NCI-H1417 treated with DMSO at 0.1 percent for 48 hours (cell line): ENCODE measurements at places on chromosomes 3 and 15.

DNA sequence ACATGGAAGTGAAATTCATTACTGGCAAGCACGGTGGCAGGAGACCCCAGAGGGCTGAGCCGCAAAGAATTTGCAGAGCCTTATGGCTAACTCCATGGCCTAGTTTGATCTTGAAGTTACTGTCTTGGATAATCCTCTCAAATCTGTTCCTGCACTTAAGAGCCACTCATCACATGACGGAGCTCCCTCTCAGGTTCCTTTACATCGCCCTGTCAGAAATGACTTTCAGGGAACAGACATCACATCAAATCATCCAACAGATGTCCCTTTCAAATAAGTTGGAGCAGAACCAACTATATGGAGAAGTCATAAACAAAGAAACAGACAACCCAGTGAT is 328.8 kb upstream of the THBS1 start:
- no peak for DNase-seq

DNA sequence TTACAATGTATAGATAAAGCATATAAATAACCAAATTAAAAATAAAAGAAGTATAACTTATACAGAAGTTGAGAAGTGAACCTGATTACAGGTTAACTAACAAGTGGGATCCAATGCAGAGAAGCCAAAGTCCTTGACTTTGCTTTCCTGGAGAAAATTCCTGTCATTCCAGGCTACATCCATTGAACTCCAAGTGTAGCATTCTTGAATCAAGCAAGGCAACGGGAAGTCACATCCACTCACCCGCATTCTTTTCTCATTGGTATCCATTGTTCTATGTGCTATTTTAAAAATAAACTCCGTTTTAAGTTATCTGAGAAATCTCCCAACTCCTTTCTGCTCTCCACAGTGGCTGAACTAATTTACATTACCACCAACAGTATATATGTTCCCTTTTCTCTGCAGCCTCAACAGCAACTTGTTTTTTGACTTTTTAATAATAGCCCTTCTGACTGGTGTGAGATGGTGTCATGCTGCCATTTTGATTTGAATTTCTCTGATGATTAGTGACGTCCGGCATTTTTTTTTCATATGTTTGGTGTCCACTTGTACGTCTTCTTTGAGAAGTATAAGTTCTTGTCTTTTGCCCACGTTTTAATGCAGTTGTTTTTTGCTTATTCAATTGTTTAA is 534.3 kb downstream of the ROBO1 start:
- DNase-seq, result no peak

DNA sequence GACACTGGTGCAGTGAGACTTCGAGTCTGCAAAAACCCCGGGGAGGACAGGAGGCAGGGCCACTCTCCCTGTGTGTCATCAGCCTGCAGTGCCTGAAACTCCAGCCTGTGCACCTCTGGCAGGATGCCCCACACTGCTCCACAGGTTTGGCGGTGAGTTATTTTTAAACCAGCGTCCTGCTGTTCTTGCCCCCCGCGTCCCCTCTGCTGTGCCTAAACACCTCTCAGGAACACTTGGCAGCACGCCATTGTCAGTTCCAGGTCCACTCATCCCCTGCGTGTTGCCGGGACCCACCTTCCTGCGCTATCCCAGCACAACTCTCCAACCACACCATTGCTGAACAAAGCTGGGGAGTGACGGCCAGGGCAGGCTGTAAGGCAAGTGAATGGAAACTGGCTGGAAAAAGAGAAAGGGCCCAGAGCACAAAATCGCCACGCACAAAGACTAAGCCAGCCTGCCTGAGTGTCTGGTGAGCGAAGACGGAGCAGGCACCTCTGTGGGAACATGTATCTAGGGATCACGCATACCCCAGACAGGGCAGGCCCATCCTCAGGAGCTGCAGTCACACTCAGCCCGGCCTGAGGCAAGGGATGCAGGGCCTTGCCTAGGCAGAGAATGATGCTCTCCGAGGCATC is 3.1 kb upstream of the PLA2G4F start:
- no peak for DNase-seq

DNA sequence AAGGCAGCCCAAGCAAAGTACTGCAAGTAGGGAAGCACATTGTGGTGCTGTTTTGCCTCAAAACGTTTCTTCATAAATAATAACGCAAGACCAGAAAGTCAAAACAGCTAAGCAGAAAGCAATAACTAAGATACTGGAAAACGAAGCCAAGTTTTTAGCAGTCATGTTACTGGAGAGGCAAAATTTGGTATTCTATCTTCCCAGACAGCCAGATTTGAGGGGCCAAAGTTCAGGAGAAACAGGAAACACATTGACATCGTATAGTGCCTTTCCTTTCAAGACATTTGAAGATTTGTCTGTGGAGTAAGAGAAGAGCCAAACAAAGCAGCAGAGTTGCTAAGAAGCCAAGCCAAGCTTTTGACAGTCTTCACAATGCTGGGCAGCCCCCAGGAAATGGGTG is 843.6 kb upstream of the NECTIN3 start:
- no peak for DNase-seq

DNA sequence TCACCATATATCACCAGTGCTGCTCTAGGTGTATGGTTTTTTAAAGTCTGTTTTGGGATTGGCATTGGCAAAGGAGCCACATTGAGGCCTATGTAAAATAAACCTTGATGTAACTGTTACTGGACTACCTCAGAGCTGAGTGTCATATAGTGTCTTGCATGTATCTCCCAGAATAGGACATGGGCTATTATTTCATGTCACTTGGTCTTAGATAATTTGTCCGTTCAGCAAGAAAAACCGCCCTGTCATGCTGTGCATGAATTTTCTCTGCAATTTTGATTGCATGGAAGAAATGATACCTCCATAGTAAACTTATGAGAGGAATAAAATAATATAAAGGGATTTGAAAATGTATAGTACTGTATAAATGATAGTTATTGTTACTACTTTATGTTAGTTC is 59.6 kb downstream of the RNF13 start:
- no peak for DNase-seq

DNA sequence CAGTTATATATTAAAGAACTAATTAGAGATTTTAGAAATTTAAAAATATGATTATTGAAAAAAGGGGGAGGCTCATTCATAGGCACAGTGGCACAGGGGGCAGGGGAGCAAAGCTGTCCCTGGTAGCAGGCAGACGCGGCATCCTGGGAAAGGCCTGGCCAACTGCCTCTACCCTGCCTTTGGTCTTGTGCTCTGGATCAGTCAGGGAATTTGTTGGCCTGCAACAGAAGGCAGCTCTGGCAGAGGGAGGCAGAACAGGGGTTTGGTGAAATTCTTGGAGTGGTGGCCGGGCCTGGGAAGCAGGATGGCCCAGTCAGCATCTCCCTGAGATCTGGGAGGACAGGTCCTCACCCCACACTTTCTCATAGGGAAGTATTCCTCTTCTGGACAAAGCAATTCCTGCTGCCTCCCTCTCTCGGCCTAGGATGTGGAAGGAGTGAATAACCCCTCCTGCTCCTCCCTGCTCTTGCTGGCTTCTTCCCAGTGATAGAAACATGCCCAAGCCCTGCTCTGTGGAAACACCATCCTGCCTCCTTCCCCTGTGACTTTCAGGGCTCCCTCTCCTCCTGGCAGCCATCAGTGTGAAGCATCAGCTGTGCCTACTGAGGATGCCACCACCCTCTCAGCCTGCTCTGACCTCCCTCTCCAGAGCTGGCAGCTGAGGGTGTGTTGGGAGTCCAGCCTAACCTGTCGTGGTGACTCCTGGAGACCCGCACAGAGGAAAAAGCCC is 26.9 kb downstream of the PRR20G start:
- no peak for DNase-seq

- DNase-seq, result no peak
Measured at GRCh38 chr3:126553284-126554084, 5.2 kb downstream of the C3orf22 start.

GRCh38 chr3:27279123-27279522 is 90.1 kb downstream of the NEK10 start:
- DNase-seq, result no peak

GRCh38 chr3:47722859-47723258 is 58.8 kb downstream of the SMARCC1 start:
- DNase-seq, result no peak

DNA sequence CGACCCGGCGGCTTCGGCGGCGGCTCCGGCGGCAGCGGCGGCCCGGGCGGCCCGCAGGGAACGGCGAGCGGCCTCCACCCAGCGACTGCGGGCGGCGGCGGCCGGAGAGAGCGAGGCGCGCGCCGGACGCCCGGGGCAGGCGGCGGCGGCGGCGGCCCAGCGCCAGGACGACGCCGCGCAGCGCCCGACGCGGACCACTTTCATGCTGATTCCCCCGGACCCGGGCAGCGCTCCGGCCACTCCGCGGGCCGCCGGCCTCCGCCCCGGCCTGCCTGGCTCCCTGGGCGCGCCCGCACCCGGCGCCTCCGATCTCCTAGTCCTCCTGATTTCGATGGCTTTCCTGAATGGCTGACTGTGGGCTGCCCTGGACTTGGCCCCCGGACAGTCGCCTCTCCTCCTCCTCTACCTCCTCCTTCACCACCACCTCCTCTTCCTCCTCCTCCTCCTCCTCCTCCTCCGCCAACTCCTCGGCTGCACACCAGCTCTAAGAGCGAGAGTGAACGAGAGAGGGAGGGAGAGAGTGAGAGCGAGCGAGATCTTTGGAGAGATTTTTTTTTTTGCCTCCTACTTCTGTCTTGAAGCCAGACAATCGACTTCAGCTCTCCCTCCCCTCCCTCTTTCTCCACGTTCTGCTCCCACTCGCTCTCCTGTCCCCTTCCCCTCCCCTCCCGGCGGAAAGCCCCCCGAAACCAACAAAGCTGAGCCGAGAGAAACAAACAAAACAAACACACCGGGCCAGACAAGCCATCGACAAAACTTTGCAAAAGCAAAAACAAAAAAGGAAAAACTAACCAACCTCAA is 844 bp downstream of the NR2F2 start:
- no peak for DNase-seq

- DNase-seq, result no peak
Measured at GRCh38 chr3:13827256-13827655, 52.6 kb downstream of the WNT7A start.

DNA sequence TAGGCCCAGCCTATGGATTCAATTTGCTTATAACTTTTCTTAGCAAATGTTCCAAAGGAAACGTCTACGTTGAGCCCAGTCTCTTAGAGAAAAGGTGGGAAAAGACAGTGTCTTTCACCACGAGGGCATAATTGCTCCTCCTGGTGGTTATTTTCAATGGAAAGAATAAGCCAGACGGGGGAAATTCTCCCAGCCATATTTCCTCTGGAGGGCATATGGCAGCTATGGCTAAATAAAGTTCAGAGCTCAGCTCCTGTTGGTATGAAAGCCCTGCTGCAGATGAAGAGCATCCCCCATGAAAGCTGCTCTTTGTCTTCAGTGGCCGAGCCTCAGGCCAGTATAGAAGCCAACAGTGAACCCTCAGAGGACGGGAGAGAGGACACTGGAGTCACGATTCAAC is 297.9 kb downstream of the RYR3 start:
- no peak for DNase-seq

GRCh38 chr3:157624801-157625200 is 121.6 kb upstream of the VEPH1 start:
- no peak for DNase-seq

- no peak for DNase-seq
Measured at GRCh38 chr3:43411429-43411828, 125.1 kb downstream of the SNRK start.

GRCh38 chr15:98123834-98124233 is 163.3 kb downstream of the ARRDC4 start:
- no peak for DNase-seq

GRCh38 chr3:31661993-31662670 is 129.4 kb downstream of the STT3B start:
- DNase-seq, result no peak

- DNase-seq, result no peak
Measured at GRCh38 chr3:110062716-110063115, 725.4 kb upstream of the DPPA4 start.

GRCh38 chr3:97125902-97126499 is 311.6 kb downstream of the EPHA6 start:
- no peak for DNase-seq

- no peak for DNase-seq
Measured at GRCh38 chr3:98839846-98840245, 61.6 kb downstream of the DCBLD2 start.
